Left lobe of liver (tissue), 2 donors: ENCODE measurements at places on chromosomes 3 and 15.

DNA sequence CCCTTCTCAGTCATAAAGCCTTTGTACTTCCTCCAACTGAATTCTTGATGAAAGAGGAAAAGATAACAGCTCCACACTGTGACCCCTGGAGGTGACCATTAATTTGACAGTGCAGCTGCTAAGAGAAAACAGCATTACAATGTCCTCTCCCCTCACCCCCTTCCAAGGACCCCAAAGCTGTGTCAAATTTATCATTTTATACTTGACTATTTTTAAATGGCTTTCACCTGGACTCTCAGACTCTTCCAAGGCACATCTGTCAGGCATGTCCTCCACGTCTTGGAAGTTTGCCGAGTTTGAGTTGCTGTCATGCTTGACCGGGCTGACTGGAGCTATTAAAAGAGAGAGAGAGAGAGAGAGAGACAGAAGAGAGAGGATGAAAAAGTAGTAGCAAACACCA is 236.5 kb downstream of the WDR72 start:
- no peak for DNase-seq

DNA sequence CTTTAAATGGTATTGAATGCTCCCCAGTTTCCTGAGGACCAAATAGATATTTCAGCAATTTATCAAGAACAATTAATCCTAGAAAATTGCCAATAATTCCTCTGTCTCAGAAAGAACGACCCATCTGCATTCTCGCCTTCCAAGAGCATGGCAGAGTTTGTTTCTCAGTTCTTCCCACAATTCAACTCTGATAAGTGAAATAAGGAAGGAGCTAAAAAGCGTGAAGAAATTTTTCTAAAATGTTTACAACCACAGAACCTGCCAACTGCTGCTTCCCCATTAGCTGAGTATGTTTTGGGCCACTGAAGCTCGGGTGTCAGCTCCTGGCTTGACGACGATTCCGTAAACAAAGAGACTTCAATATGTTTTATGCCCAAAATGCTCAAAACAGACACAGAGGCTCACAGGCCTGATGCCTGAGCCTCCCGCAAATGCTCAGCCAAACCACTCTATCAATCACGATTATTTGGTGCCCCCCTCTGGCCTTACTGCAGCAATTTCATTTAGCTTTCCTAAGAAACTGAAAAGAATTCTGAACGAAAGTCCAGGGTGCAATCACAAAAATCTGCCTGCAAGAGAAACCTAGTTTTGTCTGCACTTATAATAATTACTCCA is 259.2 kb upstream of the CCDC54 start:
- no peak for DNase-seq

DNA sequence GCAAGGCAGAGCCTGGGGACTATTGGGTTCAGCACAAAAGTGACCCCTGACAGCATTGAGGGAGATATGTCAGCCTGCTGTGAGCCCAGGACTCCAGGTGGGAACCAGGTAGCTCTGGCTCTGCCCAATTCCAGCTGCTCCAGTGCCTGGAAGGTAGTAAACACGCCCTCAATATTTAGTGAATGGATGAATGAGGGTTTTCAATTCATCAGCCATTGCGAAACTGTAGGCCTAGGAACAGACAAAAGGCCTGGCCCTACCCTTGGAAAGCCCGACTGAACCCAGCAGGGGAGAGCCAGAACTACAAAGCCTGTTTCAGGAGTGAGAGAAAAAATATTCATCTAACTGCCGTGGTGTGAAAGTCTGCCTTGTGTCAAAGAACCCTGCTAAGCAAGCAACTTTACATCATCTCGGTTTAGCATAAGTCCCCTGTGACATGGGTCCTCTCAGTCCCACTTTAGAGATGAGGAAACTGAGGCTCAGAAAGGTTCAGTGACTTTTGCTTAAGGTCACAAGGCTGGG is 8.1 kb upstream of the CSK start:
- no peak for DNase-seq

DNA sequence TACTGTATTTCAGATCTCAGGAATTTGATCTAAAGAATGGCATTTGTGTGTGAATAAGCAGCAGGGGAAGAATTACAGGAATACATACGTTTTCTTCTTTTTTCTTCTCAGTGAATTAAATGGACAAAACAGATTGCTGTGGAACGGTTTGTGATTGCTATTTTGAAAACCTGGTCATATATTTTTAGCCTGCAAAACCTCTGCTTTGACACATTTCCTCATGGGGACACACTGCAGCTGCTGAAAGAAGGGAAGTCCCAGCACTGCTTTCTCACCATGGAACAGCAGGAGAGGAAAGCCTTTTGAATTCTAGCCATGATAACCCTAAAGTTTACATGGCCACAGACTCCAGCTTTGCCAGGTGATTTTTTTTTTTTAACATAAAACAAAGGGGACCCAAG is 315.0 kb downstream of the OXSM start:
- DNase-seq = no peak

DNA sequence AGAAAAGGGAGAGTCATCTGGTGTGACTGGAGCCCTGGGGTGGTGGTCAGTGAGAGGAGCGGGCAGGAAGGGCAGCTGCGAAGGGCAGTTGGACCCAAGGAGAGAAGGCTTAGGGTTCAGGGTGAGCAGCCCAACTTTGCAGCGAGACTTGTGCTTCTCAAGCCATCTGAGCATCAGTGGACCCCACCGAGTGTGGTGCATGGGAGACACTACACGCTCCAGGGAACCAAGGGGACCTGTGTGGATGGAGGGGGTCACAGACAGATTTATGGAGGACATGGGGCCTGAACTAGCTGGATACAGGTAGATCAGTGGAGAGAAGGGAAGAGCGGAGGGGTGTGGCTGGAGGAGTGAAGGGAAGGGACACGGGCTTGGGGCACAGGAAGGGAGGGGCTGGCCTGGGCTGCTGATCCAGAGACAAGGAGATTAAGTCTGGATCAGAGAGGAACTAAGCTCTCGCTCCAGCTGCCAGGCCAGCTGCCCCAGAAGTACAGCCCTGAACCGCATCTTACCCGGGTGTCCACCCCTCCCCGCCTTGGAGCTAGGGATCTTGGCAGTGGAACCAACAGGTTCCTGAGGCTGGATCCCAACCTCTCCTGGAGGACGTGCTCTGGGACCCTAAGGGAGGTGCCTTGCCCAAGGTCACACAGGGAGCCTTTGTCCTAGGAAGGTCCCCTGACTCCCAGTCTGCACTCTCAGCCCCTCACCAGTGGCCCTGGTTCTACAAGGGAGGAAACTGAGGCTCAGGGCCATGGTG is 120.5 kb downstream of the CORO2B start:
- no peak for DNase-seq

GRCh38 chr15:47773143-47773542 is 55.8 kb downstream of the SEMA6D start:
- DNase-seq = no peak

DNA sequence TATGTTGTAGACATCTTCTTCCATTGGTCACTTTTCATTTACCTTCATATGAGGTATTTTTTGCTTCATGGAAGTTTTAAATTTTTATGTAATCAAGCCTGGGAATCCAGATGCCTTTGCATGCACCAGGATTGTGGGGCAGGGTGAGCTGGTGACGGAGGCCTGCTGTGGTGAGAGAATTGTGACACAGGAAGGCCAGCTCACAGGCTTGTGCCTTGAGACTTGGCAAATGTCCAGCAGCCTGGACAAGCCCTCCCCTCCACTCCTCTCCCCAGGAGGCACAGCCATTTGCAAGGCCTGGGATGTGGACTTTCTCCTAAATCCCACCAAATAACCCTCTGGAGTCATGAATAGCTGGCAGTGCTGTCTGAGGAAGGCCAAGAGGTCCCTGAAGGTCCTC is 67.4 kb downstream of the RHCG start:
- DNase-seq = no peak

- no peak for DNase-seq
Observed at GRCh38 chr3:143731776-143732175, 116.5 kb downstream of the SLC9A9 start.

- no peak for DNase-seq
Observed at GRCh38 chr15:28935316-28935715, 49.5 kb downstream of the APBA2 start.

DNA sequence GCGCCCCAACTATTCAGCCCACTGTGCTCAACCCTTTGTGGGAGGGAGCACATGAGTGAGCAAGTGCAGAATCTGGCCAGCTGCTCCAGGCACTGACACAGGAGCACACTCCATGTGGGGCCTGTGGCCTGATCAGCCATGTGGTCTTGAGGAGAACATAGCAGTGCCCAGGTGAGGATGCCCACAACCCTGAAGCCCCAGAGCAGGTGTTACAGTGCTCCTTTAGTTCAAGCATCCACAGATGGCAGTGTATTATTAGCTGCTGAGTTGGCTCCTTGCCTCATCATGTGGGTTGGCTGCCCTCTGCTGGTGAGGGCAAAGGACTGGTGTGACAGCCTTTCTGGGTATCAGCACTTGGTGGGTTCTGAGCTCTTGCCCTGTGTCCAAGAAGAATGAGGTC is 1588.2 kb downstream of the SI start:
- peak; percentile 54 for DNase-seq

DNA sequence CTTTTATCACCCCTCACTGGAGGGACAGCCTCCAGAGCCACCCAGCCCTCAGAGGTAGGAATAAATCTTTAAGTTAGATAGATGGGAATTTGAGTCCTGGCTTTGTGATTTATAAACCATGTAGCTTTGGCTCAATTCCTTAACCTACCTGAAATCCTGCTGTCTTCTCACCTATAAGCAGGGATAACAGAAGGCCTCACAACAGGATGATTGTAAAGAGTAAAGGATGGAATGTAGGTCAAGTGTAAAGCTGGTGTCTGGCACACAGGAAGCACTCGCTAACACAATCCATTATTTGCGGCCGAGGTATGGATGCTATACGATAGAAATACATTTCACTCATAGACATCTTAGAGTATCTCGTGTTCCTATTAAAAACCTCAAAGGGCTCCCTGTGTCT is 162.9 kb upstream of the LRTM1 start:
- DNase-seq = no peak

- DNase-seq = no peak
Observed at GRCh38 chr3:58141766-58142345, 68.9 kb downstream of the DNASE1L3 start.

DNA sequence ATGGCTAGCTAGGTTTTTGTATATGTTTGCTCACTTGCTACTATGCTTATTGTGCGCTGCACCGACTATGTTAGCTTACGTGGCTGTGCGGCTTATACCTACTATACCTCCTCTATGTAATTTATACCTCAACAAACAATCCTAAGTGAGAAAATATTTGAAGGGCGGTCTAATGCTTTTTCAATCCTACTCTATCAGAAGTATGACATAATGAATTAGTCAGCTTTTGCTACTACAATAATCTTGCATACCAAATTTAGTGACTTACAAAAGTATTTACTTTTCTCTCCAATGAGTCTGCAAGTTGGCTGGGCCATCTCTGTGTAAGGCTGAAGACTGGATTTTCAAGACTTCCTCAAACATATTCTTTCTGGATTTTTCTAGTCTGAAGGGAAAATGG is 391.2 kb upstream of the NECTIN3 start:
- no peak for DNase-seq

DNA sequence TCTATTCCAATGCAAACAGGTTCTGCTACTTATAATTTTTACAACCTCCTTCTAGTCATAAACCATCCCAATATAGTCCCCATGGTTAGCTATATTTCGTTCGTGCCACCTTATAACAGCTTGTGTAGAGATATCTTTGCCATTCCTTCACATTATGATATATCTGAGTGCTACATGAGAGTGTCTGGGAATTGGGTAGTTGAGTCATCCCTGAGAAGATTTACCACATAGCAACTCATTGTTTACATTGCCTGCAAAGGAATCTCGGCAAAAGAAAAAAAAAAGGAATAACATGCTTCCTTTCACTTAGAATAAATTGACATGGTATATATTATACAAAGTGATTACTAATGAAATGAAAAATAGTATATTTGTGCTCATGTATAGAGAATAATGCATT is 86.0 kb upstream of the VGLL3 start:
- no peak for DNase-seq

- DNase-seq = no peak
Observed at GRCh38 chr3:37910671-37911400, 49.2 kb downstream of the CTDSPL start.

DNA sequence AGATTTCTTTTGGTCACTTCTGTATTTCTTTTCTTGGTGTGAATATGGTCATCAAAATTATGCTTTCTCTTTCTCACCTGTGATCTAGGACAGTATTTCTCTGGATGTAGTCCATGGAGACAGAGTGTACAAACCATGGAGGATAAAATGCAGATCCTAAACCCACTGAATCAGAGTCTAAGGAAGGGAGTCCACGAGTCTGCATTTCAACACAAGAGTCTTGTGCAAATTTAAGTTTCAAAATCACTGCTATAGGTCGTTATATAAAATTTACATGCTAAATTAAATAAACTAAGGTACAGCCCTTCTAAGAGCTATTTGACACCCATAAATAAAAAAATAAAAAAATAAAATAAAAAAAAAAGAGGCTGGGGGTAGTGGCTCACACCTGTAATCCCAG is 17.3 kb upstream of the UBE2E2 start:
- no peak for DNase-seq

GRCh38 chr15:36591536-36592411 is 12.3 kb downstream of the CDIN1 start:
- no peak for DNase-seq

- no peak for DNase-seq
Observed at GRCh38 chr3:17122758-17123157, 238.0 kb downstream of the PLCL2 start.

DNA sequence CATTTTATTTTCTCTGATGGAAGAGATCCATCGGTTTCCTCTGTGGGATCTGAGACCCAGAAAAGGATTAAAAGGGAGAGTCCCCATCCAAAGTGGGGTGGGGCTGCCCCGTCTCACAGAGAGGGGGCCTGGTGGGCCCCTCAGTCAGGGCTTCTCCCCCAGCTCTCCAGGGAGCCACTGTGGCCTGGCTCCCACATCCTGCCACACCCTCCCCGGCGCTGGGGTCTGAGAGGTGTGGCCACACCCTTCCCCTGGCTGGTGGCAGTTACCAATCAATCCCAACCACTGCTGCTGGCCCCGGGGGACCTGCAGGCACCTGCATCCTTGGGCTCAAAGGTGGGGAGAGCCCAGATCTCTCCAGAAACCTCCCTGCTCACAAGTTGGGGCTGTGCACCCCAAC is 161.8 kb upstream of the IQSEC1 start:
- DNase-seq = no peak

GRCh38 chr3:148648685-148649352 is 48.9 kb upstream of the AGTR1 start:
- DNase-seq = no peak

GRCh38 chr15:64249883-64250575 is 87.2 kb upstream of the PPIB start:
- no peak for DNase-seq

DNA sequence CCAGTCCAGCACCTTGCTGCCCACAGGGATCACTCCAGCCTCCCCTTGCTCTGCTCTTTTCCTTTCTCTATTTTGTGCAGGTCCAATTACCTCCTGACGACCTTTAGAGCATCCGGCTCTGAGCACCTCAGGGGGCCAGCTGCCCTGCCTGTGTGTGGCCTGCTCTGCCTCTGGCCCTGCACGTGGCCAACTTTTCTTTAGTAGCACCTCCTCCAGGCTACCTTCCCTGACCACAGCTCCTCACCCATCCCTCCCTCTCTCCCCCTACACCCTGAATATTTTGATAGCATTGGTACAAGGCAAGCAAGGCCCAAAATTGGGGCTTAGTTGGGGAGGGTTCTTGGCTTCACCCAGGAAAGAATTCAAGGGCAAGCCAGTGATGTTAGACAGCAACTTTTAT is 66.9 kb upstream of the PRR20G start:
- no peak for DNase-seq
